ENCODE measurements at places on chromosomes 7 and 10.

GRCh38 chr10:938941-939678 lies 7.6 kb upstream of the LARP4B start:
- no peak for DNase-seq

GRCh38 chr7:102004229-102004628 lies 186.8 kb downstream of the CUX1 start:
- no peak for DNase-seq

GRCh38 chr7:48040944-48041652 lies 5.8 kb downstream of the C7orf57 start:
- DNase-seq = no peak

DNA sequence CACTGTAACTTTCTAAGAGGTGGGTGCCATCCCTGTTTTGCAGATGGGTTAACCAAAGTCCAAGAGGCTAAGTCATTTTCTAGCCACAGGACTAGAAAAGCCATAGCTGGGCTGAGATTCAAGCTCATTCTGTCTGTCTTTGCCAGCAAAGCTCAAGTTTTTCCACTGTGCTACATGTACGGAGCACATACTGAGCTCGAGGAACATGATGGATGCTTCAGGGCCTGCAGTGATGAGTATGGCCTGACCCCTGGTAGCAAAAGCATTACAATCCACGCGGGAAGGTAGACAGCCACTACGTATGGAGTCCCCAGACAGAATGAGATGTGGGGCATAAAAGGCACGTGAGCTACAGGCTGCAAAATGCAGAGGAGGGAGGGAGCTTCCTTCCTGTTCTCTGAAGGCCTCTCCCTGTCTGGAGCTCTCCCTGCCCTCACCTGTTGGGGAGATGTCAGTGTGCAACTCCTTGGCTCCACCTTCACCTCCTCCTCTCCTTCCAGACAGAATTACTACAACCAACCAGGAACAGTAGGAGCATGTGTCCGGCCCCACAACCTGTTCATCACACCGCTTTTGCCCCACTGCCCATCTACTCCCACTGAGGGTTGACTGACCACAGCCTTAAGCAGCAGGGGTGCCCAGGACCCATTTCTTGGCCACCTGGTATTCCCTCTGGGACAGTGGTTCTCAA lies 16.4 kb downstream of the ITPRIP start:
- DNase-seq = no peak

- DNase-seq = no peak
Observed at GRCh38 chr7:149257146-149257545, 4.8 kb upstream of the ZNF783 start.

DNA sequence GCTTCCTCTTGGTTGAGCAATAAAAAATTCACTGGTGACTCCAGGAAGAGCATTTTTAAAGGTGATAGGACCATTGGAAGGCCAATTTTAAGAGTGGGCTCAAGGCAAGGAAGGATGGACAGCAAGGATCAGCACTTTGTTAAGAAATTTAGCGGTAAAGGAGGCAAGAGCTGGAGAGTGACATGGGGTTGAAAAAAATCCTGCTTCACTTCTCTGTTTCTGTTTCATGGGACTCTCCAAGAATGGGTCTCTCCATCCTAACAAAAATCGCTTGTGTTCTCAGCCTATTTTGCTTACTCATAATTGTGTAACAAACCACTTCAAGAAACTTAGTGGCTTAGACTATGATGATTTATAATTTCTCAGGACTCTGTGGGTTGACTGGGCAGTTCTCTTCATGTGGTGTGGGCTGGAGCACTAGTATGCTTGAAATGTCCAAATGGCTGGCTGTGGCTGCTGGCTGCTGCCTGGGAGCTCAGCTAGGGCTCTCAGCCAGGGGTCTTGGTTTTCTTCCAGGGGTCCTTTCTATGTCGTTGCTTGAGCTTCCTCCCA lies 59.8 kb upstream of the ZNRF2 start:
- DNase-seq = no peak

DNA sequence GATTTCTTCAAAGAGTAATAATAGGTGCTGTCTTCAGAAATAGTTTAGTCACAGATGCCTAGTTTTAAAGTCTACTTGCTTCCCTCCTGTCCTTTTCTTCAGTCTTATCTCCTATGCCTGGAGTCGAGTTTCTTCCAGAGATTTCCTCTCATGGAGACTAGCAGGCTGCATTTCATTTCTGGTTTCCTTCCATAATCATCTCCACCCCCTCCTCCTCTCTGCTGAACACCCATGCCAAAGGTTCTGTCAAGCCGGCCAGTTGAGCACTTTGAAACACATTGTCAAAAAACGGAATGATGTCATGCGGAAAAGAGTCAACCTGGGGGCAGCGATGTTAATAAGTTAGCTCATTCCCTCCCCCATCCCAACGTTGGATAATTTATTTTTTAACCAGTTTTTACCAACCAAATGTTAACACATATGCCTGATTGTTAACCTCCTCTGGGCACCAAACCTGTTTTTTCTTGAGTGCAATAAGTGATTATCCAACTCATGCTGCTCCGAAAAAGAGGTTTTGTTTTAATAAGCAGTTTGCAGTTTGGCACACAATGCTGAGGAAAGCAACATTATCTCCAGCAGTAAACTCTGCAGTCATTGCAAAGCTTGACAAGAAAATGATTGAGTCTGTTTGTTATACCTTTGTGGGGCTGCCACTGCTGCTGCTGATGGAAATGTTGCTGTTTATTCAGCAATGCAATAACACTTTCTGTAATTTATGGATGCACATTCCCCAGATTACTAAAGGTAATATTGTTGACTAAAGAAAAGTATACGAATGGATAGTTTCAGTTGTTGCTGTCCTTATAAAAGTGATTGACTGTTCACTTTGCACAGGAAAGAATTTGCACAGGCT lies 161.6 kb downstream of the LRMDA start:
- DNase-seq = no peak

All from activated CD4-positive, alpha-beta T cell treated with anti-CD3 and anti-CD28 coated beads, Interleukin-2, amount 50 U/mL, for 24 hours (primary cell).